ENCODE measurements at places on chromosomes 11 and 22.

DNA sequence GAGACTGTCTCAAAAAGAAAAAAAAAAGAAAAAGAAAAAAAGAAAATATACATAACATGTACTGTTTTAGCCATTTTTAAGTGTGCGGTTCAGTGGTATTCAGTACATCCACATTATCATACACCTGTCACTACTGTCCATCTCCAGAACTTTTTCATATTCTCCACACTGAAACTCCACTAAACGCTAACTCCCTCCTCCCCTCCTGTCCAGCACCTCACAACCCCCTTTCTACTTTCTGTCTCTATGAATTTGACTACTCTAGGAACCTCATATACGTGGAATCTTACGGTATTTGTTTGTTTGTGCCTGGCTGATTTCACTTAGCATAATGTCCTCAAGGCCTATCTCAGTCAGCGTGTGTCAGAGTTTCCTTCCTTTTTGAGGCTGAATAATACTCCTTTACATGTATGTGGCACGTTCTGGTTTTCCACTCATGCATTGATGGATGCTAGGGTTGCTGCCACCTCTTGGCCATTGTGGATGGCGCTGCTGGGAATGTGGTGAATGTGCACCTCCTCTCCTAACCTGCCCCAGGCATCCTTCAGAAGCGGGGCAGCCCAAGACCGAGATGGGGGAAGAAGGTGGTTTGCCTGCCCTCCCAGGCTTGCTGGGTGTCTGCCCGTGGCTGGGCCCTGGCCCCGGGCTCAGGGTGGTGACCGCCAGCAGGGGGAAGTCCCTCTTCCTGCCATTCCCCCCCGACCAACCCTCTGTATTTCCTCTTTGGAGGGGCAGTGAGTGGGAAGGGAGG lies 60.5 kb downstream of the BCR start:
- no peak for DNase-seq

- DNase-seq: no peak
These were observed 38.9 kb downstream of the OR10A6 start for GRCh38 chr11:7892059-7892699.

DNA sequence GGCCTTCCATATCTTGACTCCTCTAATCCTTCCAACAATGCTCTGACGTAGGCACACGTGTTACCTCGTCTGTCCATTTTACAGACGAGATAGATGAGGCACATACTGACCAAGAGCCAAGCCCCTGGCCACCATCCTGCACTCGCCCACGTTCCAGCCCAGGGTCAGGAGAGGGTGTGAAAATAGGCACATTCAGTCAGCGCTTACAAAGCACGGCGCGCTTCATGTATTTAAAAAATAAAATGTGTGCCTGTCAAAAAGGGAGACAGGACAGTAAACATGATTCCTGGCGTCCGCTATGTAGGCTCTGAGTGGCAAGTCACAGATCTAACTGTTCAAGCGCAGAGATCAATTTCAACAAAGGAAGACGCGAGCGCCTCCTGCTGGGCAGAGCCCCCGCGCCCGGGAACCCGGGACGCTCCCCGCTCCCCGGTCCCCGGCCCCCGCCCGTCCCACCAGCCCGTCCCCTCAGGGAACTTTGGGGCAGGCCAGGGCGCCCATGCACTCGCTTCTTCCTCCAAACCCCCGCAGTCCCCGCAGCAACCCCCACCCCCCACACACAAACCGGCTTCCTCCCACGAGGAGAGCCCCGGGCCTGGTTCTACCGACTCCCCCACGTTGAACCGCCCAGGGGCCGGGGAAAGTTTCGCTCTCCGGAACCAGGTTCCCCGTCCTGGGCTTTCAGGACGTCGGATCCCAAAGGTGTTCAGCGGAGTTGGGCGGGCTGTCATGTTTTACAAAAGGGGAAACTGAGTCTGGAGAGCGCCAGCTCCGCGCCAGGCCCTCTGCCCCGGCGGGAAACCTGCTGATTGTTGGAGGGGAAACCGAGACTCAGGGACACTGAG lies 10.4 kb upstream of the C1QTNF6 start:
- DNase-seq: peak; percentile 62

DNA sequence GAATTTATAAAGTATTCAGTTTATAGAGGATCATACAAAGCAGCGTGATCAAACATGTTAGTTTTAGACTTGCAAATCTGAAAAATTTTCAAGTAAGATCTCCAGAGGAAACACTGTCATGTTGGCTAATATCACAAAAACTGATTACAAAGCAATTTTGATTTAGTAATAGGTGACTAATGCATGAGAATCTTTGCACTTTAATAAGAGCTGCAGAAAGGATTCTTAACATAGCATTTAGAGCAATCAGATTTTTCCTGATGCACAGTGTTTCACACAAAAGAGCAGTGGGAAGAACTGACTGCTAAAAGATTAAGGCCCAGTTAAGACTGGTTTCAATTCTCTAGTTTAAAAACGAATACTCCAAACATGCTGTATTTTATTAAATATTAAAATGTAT lies 321.2 kb downstream of the GUCY1A2 start:
- DNase-seq: no peak

- no peak for DNase-seq
These were observed 130.8 kb downstream of the CEP164 start for GRCh38 chr11:117458275-117459122.

GRCh38 chr11:97972731-97973130 lies 1048.0 kb upstream of the CNTN5 start:
- no peak for DNase-seq

DNA sequence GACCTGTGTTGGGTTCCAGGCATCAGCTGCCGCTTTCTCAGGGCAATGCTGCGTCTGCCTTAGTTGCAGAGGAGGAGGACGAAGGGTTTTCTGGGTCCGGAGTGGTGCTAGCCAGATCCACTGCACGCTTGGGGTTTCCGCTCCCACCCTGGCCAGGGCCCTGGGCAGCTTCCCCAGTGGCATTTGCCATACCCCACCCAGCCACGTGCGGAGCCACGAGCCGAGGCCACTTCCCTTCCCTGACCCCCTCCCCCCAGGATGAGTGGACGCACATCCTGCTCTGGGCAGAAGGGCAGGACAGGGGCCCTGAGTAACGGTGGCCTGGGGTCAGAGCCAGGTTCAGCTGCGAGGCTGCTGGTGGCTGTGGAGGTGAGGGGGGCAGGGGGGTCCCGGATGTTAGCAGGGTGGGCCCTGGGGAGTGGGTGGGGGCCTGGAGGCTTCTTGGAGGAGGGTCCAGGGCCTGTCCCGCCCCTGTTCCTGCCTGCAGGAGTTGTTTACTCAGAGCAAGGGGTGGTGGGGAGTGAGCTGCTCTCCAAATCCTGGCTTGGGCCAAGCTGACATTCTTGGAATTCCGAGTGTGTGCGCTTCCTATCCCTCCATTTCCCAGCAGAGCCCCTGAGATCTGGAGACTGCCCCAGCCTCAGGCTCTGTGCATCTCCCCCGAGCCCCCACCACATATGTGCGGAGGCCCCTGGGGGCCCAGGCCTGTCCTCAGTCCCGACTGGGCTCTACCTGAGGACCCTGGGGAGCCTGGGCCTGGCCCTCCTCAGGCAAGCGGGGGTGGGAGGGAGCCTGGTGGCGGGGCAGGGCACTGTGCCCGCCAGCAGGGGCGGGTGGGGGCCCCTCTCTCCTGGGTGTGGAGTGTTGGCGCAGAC lies 1.4 kb downstream of the TSPAN4 start:
- no peak for DNase-seq

GRCh38 chr11:1338201-1339065 lies 29.0 kb upstream of the TOLLIP start:
- no peak for DNase-seq

GRCh38 chr11:116503216-116504160 lies 269.3 kb downstream of the BUD13 start:
- no peak for DNase-seq

DNA sequence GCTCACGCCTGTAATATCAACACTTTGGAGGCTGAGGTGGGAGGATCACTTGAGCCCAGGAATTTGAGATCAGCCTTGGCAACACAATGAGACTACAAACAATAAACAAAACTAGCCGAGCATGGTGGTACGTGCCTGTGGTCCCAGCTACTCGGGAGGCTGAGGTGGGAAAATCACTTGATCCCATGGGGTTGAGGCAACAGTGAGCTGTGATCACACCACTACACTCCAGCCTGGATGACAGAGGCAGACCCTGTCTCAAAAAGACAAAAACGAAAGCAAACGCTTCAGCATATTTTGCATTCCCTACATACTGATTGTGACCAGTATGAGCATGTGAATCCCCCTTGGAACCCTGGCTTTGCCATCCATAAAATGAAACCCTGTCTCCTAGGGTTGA lies 33.9 kb upstream of the MN1 start:
- no peak for DNase-seq
